Activated CD4-positive, alpha-beta T cell treated with anti-CD3 and anti-CD28 coated beads, Interleukin-2, amount 50 U/mL, for 1 hour (primary cell): ENCODE measurements at places on chromosomes 1 and 21.

GRCh38 chr1:245588116-245588639 lies 433.4 kb downstream of the KIF26B start:
- DNase-seq, result no peak

- no peak for DNase-seq
Observed at GRCh38 chr1:155009221-155009711, 6.7 kb downstream of the ZBTB7B start.

GRCh38 chr1:54994355-54994990 lies 4.3 kb upstream of the BSND start:
- DNase-seq, result no peak

- no peak for DNase-seq
Observed at GRCh38 chr1:201570886-201571624, 32.1 kb downstream of the NAV1 start.

DNA sequence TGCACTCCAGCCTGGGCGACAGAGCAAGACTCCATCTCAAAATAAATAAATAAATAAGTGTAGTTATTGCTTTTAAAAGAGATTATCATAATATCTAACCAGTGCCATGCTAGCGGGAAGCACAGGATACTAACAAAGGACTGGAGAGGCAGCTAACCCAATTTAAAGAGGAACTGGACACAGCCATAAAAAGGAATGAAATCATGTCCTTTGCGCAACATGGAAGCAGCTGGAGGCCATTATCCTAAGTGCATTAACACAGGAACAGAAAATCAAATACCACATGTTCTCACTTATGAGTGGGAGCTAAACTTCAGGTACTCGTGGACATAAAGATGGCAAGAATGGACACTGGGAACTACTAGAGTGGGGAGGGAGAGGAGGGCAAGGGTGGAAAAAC lies 54.9 kb downstream of the TM2D1 start:
- DNase-seq, result no peak

DNA sequence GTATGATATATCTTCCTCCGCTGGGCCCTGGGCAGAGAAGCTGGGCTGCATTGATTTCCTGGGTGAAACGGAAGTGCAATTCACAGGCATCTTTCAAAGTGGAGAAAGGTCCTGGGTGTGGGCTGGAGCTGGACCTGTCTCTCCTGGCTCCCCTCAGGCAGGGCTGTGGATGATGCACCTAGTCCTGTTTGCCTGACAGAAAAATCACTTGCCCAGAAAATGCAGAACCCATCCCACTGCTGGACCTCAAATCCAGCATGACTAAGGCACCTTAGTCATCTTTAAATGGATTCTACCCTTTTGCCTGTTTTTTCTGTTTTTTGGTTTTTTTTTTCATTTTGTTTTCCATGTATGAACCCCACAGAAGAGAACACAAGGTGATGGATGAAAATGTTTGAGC lies 49.7 kb downstream of the MYSM1 start:
- no peak for DNase-seq

- no peak for DNase-seq
Observed at GRCh38 chr1:39540504-39541031, 36.0 kb downstream of the PABPC4 start.

- no peak for DNase-seq
Observed at GRCh38 chr1:98176414-98176813, 255.6 kb upstream of the DPYD start.

GRCh38 chr1:115534106-115534505 lies 107.7 kb upstream of the VANGL1 start:
- no peak for DNase-seq

GRCh38 chr1:156421062-156421938 lies 52.3 kb downstream of the RHBG start:
- DNase-seq, result peak; percentile 60

GRCh38 chr1:155297384-155297783 lies 3.9 kb downstream of the PKLR start:
- DNase-seq, result no peak

- DNase-seq, result no peak
Observed at GRCh38 chr1:100757946-100758345, 38.4 kb downstream of the VCAM1 start.

- DNase-seq, result no peak
Observed at GRCh38 chr1:26330276-26330675, 12.5 kb downstream of the CD52 start.

DNA sequence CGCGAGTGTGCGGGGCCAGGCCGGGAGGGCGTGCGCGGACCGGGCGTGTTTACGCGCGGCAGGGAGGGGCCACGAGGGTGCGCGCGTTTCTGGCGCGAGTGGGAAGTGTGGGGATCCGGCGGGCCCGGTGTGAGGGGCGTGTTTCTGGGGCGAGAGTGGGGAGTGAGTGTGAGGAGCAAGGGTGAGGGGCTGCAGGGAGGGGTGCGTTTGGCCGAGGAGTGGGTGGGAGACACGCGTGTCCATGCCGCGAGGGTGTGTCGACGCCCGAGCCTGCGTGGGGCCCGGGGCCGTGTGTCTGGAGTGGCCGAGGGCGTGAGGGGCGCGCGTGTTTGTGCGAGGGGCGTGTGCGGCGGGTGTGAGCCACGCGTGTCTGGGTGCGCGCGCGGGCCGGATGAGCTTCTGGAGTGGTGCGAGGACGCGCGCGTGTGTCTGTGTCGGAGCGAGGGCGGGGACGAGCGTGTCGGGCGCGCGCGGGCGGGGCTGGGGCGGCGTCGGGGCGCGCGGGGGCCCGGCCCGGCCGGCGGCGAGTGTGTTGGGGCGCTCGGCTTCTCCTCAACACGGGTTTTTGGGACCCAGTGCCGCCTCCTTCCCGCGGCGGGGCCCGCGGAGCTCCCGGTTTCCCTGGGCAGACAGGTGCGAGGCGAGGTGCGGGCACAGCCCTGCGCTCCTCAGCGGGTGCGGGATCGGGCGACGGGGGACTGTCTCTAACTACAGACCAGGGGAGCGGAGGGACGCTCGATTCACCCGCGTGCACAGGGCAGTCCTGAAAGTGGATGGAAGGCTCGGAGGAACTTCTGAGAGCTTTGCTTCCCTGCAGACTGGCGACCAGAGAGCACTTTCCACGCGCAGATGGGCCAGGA lies 65.8 kb upstream of the VAMP3 start:
- peak; percentile 46 for DNase-seq

DNA sequence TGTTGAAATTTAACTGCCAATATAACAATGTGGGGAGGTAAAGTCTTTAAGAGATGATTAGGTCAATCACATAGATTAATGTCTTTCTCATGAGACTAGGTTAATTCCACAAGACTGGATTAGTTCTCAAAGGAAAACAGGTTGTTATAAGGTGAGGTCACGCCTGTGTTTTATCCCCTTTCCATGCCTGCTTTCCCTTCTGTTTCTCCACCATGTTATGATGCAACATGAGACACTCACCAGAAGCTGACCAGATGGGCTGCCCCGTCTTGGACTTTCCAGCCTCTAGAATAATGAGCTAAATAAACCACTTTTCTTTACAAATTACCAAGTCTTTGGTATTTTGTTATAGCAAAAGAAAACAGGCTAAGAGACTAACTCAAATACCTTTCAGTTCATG lies 70.8 kb downstream of the DDAH1 start:
- no peak for DNase-seq

DNA sequence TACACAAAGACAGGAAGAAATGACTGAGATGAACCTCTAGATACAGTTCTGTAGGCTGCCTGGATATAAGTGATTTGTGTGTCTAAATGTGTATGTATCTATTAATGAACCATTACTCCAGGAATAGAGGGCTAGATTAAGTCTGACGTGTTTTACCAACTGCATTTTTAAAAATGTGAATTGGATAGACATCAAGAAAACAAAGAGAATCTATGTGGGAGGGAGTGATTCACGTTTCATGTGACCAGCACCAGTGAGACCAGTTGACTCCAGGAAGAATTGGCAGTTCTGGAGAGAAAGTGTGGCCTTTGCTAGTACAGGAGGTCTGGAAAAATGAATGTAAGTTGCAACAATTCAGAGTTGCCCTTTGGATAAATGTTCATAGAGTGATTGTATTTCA lies 53.4 kb upstream of the RGS21 start:
- DNase-seq, result no peak

GRCh38 chr1:92210701-92211100 lies 7.0 kb upstream of the C1orf146 start:
- no peak for DNase-seq

DNA sequence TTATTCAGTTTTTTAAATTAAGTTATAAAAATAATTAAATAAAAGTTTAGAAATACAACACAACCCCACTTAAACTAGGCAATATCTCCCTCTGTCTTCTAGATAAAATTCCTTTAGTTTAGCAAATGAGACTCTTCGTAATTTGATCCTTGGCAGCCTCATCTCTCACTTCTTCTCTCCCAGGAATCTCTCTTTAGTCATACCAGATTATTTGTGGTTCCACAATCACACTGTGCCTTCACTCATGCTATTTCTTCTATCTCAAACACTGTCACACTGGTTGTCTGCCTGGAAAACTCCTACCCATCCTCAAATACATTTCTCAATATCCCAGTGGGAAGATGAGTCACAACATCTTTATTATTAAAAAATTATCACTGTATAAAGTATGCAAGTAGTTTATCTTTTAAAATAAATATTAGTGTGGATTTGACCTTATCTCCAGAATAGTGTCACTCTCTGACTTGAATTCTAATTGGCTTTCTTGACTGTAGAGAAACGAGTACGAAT lies 195.5 kb downstream of the KCNH1 start:
- no peak for DNase-seq

GRCh38 chr1:60257531-60257930 lies 184.0 kb upstream of the C1orf87 start:
- DNase-seq, result no peak

DNA sequence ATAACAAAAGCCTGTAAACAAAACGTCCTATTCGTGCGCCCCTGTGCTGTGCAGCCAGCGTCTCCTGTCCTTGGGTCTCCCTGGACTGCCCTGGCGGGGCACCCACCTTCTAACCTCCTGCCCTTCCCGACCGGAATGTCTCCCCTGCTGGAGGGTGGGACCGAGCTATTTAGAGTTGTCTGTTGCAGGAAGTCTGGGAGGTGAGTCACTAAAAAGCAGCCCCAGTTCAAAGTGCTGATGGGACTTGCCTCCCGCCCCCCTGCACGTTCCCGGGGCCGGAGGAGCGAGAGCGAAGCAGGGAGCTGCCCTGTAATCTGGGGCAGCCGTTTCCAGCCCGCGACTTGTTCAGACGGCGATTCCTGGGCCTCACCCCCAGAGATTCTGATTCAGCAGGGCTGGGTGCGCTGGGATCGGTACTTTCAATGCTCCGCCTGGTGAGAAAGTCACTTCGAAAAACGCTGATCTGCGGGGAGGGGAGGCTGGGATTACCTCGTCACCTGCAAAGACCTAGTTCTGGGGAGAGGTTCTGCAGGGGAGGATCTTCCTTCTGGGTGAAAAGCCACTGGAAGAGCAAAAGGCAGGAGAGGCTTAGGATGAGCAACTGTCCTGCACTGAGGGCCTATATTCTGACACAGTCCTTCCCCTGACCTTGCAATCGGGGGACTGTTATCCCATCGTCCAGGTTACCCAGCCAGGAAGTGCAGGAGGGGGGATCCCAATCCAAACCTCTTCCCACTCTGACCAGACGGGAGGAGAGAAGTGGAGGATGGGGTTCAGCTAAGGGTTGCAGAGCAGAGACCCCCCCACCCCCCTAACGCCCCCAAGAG lies 1.2 kb upstream of the DHRS3 start:
- peak; percentile 57 for DNase-seq

GRCh38 chr1:40980453-40981121 lies 1.1 kb downstream of the CTPS1 start:
- peak; percentile 43 for DNase-seq

DNA sequence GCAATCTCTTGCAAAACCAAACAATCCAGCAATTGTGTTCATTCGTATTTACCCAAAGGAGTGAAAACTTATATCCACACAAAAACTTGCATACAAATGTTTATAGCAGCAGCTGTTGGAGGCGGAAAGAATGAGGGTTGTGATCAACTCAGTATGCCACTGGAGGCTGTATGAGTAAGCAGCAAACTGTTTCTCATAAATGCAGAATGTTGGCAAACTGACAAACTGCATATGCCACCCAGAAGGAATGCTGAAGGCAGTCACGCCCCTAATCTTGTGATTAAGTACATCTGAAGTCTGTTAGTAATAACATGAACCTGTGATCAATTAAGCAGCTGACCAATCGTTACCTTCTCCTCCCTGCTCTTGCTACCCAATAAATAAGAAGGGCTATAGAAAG lies 60.5 kb upstream of the CR2 start:
- no peak for DNase-seq

DNA sequence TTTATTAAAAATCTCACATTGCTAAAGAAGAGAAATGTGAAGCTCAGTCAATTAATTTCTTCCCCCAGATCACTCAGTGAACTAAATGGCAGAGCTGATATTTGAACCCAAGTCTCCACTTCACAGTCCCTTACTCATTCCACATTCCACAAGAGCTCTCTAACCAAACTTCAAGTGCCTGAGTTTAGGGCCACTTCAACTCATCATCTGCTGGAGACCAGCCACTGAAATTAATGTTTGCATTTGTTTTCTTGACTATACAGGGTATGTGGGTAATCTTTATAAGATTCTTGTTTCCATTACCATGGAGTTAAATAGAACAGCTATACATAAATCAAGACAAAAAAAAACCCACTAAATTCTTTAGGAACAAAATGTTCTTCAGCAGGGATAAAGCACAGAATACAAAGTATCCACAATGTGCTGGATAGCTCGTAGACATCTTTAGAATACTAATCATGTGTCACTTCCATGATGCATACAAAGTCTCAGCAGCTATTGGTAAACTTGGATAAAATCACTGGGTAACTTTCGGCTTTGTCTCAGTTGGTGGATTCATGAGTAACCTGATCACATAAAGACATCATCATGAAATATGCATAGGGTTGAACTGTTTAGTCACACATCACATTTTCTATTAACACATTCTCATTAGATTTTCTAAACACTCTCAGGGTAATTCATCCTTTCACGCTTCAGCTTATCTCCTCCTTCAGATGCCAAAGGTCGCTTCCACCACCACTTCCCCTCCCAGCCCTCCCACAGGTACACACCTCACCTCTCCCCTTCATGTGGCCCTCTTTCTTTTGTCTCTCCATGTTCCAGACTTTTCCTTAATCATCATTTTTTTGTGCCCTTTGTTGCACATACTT lies 89.8 kb downstream of the LRRC53 start:
- DNase-seq, result no peak

GRCh38 chr21:46093668-46094400 lies 4.1 kb upstream of the COL6A2 start:
- DNase-seq, result no peak

DNA sequence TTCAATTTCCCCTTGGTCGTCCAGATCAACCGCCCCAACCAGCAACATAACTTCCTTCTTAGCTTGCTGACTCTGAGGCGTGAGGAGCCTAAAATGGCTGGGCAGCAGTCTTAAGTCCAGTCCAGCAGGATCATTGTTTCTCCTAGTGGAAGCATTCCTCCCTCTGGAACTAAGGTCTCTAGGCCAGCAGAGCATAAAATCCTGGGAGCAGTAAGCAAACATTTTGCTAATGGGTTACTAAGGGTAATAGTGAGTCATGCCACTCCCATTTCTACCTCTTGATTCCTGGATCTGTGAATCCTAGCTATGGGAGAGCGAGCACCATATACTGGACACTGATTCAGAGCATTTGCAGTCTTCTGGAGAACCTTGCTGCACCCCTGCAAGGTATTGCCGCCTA lies 59.9 kb downstream of the ADSS2 start:
- no peak for DNase-seq

- no peak for DNase-seq
Observed at GRCh38 chr21:36223451-36223850, 66.8 kb downstream of the DOP1B start.

GRCh38 chr1:62184336-62184735 lies 10.3 kb upstream of the L1TD1 start:
- DNase-seq, result no peak

- DNase-seq, result no peak
Observed at GRCh38 chr1:203791498-203791897, 3.9 kb upstream of the ZBED6 start.
